Stimulated activated CD8-positive, alpha-beta memory T cell treated with anti-CD3 and anti-CD28 coated beads, Interleukin-15, amount 100 ng/mL, for 24 hours (primary cell): ENCODE measurements at places on chromosomes 5 and 9.

- DNase-seq: no peak
Observed at GRCh38 chr9:86485359-86485758, 131.1 kb upstream of the TUT7 start.

- no peak for DNase-seq
Observed at GRCh38 chr5:147819261-147819770, 12.2 kb downstream of the SPINK1 start.

- DNase-seq: no peak
Observed at GRCh38 chr9:127209948-127210640, 54.5 kb upstream of the GARNL3 start.

DNA sequence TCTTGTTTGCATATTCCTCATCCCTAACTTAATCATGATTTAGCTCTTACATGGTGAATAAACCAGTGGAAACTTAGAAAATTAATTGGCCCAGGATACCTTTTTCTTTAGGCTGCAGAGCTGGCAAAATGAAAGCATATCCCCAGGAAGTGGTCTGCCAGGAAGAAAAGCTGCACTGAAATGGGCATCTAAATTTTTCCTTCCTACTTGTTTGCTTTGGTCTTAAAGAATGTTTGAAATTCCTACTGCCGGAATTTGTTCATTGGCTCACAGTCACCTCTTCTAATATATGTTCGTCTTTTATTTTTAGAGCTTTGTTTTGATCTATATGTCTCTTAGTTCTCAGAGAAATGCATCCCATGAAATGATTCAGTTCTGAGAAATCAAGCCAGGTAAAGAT lies 113.2 kb upstream of the ELL2 start:
- DNase-seq: no peak

DNA sequence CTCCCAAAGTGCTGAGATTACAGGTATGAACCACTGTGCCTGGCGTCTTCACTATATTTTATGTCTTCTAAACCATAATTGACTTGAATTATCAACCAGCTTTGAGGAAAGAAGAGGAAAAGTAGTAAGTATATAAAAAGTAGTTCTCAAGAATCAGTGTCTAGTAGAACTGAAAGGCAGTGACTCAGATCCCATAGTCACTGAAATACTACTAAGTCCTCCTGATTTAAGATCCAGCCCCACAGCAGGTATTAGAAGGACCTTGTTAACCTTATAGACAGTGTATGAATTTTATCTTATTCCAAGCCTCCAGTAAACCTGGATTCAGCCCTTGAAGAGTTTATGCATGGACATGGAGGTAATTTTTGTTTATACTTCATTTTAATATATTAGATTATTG lies 31.5 kb downstream of the LNPEP start:
- DNase-seq: no peak

DNA sequence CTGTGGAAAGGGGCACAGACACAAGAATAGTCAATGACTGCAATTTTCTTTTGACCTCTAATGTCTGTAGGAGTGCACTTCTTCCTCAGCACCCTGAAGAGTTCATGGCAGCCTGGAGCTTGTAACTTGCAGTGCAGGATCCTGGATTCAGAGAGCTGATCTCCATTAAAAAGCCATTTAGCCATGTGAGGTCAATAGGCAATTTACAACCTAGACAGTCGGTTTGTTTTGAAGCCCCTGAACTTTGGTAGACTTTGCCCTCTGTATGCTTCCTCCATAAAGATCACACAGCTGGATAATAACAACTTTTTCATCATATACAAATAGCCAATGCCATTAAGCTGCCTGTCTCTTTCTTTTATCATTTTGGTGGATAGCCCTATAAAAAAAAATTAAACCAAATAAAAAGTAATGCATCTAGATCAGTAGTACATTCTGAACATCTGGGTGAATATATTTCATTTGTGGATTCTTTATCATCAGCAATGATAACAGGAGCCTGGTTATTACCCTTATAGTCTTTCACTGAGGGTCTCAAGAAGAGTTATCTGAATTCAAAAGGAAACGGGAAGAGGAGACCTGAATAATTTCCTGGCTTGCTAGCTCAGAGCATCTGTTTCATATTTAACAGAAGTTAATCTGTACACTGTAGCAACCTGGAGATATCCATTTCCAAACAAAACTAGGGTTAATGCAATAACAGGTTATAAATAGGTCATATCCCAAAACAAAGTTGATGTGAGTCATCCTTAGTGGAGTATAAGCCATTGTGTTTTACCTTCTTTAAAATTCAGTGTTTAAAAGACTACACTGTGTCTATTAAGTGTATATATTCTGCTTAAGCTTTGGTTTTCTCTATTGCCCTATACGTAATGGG lies 193.8 kb upstream of the ACTBL2 start:
- DNase-seq: no peak

DNA sequence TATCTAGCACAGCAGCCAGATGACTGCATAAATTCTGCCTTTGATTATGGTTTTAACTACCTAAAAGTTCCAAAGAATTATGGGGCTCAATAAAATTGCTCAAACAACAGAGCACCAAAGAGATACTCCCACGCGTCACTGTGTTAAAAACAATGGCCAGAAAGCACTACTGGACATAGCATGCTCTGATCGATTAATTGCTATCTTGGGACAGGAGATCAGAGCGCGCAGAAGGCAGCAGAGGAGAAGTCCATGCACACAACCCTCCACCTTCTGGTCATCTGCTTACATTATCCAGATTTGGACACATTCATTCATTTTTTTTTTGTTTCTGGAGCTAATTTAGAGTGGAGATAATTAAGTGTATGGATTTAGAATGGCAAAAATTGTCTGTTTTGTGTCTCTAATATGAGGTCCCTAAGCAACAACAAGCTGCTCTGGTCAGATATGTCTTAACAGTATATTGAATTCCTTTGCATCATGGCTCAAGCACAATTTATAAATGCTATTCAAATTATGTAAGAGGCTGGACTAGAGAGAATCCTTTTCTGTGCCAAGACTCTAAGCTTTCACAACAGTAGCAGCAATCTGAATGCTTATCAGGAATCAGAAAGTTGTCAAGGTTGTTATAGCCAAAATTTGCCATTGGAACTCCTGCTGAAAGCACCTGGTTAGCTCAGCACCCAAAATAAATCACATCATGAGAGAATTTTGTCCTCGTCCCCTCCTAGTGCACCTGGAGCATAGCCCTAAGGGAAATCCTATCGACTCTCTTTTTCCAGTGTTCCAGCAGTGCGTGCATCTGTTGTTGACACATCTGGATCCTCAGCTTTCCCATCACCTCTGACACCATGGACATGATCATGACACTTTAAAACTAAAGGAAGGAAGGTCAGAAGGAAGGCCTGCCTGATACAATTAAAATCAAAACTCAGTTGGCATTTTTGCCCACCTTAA lies 98.6 kb upstream of the HMHB1 start:
- DNase-seq: no peak

DNA sequence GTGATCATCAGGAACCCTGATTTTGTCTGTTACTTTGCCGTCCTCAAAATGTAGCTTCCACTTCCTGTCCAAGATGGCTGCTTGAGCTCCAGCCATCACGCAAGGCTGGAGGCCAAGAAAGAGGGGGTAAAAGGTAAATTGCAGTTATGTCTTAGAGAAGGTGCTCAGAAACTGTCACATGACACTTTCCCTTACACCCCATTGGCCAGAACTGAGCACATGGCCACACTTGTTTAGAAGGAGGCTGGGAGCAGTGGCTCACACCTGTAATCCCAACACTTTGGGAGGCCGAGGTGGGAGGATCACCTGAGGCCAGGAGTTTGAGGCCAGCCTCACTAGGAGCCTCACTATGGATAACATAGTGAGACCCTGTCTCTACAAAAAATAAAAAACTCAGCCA lies 140.9 kb downstream of the RGS3 start:
- no peak for DNase-seq

- DNase-seq: no peak
Observed at GRCh38 chr5:94832685-94833084, 214.2 kb downstream of the SLF1 start.

- no peak for DNase-seq
Observed at GRCh38 chr9:91771027-91771426, 179.0 kb downstream of the ROR2 start.

GRCh38 chr9:35680331-35681105 lies 6.8 kb downstream of the CA9 start:
- no peak for DNase-seq

DNA sequence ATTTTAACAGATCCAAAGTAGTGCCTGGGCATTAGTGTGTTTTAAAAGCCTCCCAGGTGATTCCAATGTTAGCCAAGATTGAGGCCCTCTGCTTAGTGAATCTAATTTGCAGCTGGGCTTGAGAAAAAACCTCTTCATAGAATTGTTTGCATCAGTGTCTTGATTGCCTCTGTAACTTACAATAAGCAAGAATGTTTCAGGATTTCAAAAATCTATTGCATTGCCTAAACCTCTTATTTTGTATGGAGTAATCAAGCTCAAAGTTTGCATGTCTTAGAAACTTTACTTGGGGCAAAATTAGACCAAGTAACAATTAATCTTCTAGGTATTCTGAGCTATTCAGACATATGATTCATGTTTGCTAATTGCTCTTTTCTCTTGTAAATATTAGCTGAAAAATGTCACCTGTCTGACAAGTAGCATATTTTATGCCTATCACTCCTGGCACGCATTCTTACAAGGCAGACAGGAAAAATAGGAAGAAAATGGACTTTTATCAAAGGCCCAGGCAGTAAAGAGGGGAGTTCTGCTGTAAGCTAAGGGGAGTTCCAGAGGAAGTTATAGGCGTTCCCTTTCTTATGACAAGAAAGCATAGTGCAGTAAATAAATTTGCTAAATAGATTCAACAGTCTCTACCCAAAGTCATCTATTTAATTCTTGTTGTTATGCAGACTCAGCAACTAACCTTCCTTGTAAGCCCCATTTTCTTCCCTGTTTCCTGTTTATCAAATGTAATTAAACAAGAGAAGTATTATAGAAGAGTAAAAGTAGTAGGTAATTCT lies 21.0 kb downstream of the PDCD1LG2 start:
- DNase-seq: no peak

DNA sequence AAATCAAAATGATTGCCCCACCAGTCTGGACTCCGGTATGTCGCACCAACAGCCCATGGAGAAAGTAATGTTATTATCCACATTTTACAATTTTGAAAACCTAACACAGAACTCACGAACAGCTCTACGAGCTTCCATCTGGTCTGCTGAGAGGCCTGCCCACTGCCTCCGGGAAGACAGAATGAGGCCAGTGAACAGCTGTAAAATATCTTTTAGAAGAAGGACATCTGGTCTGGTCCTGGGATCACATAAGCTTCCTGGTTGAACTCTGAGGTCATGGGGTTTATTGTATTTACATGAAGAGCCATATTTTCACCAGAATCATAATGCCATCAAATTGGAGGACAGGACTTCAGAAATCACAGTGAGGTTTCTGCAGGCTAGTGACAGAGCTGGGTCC lies 89.0 kb downstream of the FRMD3 start:
- no peak for DNase-seq

DNA sequence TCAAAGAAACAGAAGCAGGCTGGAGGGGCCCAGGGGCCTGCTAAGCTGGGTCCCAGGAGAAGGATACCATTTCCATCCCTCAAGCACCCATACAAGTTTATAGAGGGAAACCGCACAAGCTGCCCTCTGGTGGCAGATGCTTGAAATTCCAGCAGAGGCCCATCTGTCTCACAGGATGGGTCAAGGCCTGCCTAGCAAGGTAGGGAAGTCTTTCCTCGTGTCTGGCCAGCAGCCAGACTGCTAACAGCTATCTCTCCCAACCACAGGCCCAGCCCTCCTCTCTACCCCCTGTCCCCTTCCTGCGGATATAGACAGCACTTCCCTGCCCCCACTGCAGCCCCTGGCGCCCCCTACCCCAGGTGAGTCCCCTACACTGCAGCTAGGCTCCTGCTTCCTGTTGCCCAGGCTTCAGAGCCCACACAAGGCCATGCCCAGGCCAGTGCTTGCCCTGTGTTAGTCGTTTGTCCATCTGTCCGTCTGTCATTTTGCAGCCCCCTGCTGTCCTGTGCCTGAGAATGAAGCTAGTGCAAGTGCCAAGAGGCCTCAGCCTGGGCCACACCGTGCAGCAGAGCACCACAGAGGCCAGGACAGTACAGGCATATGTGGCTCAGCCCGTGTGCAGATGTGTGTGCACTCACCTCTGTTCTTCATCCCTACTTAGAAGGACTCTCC lies 26.2 kb downstream of the TCF7 start:
- DNase-seq: no peak

DNA sequence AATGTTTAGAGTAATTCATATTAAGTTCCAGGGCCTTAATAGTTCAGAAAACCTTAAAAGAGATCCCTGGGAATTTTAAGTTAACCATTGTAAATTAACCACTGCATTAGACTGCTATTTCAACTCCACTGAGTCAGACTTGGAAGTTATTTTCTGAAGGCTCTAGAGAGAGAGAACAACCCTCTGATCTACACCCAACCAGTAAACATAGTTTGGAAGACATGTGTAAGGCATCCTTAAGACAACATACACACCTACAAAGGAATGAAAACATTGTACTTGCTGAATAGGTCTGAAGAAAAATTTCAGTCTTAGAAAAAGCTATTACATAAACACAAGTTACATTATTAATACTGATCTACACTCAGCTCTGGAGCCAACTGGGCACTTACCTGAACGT lies 158.2 kb upstream of the FST start:
- no peak for DNase-seq

DNA sequence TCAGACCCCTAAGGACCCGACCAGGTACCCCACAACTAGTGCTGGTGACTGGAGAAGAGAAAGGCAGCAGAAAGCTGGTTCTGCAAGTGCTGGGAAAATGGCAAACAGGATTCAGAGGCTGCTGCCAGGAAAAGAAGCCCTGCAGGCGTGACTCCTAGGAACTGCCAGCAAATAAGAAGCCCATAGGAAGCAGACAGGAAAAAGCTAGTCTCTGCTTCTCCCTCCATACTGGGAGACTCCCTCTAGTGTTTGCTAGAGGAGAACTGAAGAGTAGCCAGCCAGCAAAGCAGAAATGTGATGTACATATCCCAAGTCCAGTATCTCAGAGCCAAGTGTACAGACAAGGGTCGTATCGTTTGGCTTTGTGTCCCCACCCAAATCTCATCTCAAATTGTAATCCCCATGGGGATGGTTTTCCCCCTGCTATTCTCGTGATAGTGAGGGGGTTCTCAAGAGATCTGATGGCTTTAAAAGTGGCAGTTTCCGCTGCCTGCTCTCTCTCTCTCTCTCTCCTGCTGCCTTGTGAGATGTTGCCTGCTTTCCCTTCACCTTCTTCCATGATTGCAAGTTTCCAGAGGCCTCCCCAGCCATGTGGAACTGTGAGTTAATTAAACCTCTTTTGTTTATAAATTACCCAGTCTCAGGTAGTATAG lies 38.1 kb upstream of the TUSC1 start:
- no peak for DNase-seq

DNA sequence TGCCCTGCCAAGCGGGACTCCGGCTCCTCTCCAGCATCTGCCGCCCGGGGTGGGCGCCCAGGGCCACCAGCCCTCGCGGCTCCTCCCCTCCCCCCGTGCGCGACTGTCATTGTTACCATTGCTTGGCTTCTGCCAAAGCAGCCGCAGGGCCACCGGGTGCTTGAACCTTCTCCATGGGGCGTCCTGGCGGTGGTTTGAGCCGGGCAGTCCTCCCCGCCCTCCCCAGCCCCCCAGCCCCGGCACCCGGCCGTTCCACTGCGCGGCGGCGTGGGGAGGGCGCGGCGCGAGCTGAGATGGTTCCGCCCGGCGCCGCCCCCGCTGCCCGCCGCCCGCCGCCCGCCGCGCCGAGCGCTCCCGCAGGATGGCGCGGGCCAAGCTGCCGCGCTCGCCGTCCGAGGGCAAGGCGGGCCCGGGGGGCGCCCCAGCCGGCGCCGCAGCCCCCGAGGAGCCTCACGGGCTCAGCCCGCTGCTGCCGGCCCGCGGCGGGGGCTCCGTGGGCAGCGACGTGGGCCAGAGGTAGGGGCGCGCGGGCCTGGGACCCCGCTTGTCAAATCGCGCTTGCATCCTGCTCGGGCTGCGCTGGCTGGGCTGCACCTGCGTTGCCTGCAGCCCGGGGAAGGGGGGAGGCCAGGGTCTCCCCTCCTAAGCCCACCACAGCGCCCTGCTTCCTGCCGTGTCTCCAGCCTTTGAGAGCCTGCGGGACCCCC lies 34.4 kb downstream of the KCNT1 start:
- DNase-seq: no peak
